ENCODE measurements at places on chromosomes 6 and 20. TPM values are rescaled to one million over a fixed set of nuclear protein-coding genes. Genes with fewer than 3 reads are reported as not detected.

PTK7 gene
- 126 TPM for total RNA-seq

MYCT1 gene
- total RNA-seq: 16.9 TPM

SIRPD gene
- total RNA-seq: not detected

TDRD6 gene
- 1.2 TPM for total RNA-seq

HRH3 gene
- 1.8 TPM for total RNA-seq

CTAGE9 gene
- total RNA-seq: not detected

MYB gene
- 3.9 TPM for total RNA-seq

TRIM15 gene
- total RNA-seq: not detected

DDAH2 gene
- 207 TPM for total RNA-seq

GPX5 gene
- total RNA-seq: not detected

KHDC1L gene
- total RNA-seq: not detected

- no peak overlapping the region for H3K27ac ChIP-seq
- no peaks in the 10 kb centered on the region for H3K4me1 ChIP-seq
- no peak for DNase-seq
- H3K4me3 ChIP-seq: no peak overlapping the region
- H3K27me3 ChIP-seq: no peaks in the 10 kb centered on the region
- H3K36me3 ChIP-seq: no peaks in the 10 kb centered on the region
These were observed 15.0 kb downstream of the ESR1 start for GRCh38 chr6:151822252-151823111.

- H3K27ac ChIP-seq: no peak overlapping the region
- no peak for DNase-seq
- no peak overlapping the region for H3K4me3 ChIP-seq
- no peaks in the 10 kb centered on the region for H3K27me3 ChIP-seq
These were observed 92.1 kb upstream of the GCM1 start for GRCh38 chr6:53240761-53241160.

DNA sequence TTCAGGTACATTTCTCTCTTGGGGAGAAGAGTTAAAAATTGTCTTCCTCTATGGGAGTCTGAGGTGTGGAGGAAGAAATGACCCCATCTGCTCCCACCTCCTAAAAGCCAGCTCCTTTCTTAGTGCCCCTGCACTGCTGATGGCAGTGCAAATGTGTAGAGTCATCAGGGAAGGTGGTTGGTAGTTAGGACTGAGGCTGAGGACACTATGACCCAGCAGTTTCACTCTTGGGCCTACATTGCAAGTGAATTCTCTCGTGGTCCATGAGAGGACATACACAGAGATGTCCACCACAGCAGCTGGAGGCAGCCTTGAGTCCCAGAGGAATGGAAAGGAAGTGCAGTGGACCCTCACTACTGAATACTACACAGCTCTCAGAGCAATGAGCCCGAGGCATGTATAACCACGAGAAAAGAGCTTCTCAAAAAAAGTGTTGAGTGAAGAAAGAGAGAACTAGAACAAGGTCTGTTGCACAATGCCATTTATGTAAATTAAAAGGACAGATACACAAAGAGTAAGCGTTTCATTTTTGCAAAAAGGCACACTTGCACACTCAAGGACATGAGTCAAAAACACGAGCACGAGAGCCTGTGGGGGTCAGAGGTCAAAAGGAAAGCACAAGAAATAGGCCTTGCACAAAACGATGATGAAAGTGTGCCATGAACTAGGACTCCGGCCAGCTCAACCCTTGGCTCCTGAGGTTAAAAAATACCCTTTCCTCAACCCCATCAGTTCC is 308.2 kb upstream of the PRND start:
- DNase-seq: no peak
- no peak overlapping the region for H3K4me3 ChIP-seq
- no peak overlapping the region for H3K27ac ChIP-seq
- H3K4me1 ChIP-seq: no peaks in the 10 kb centered on the region

DNA sequence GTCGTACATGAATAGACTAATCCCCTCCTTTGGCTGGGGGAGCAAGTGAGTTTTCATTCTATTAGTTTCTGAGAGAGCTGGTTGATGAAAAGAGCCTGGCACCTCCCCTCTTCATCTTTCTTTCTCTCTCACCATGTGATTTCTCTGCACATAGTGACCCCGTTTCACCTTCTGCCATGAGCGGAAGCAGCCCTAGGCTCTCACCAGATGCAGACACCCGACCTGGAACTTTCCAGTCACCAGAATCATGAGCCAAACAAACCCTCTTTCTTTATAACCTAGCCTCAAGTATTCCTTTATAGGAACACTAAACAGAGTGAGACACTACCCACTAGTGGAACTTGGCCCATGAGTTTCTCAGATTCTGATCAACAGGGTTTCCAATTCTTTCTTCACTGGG is 16.4 kb downstream of the OTOR start:
- no peak for DNase-seq
- H3K27me3 ChIP-seq: no peaks in the 10 kb centered on the region
- H3K36me3 ChIP-seq: no peaks in the 10 kb centered on the region
- H3K4me1 ChIP-seq: peaks cover 3% of the 10 kb centered on the region
- no peak overlapping the region for H3K4me3 ChIP-seq
- no peak overlapping the region for H3K27ac ChIP-seq

DNA sequence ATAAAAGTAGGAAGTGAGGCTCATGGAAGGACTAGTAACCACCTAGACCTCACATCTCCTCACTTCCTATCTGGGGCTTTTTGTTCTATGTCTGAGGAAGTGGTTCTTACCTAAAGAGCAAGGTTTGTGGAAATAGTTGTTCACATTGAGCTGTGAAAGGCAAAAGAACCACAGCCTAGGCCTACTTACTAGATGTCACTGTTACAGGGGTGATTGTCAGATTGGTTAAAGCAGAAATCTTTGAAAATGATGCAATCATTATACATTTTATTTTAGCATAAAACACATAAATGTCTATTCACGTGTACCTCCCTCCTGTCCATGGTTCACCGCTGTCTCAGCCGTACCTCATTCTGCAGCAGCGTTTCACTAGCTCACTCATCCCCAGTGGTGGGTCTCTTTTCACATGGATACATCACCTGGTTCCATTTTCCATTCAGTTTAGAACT is 268.8 kb downstream of the TMEM242 start:
- DNase-seq: no peak
- H3K4me3 ChIP-seq: no peak overlapping the region
- no peaks in the 10 kb centered on the region for H3K36me3 ChIP-seq
- no peaks in the 10 kb centered on the region for H3K27me3 ChIP-seq

GRCh38 chr6:50608421-50608820 is 104.9 kb upstream of the TFAP2D start:
- no peaks in the 10 kb centered on the region for H3K36me3 ChIP-seq
- no peak overlapping the region for H3K4me3 ChIP-seq
- H3K4me1 ChIP-seq: no peaks in the 10 kb centered on the region
- H3K27me3 ChIP-seq: no peaks in the 10 kb centered on the region
- no peak overlapping the region for H3K27ac ChIP-seq

- H3K4me3 ChIP-seq: peak overlapping the region; percentile 54
- peaks cover 50% of the 10 kb centered on the region for H3K4me1 ChIP-seq
- H3K36me3 ChIP-seq: no peaks in the 10 kb centered on the region
- no peak for DNase-seq
- H3K27me3 ChIP-seq: peaks cover 92% of the 10 kb centered on the region
These were observed 4.5 kb upstream of the FOXC1 start for GRCh38 chr6:1605004-1605892.

GRCh38 chr6:57298741-57299140 is 18.7 kb upstream of the PRIM2 start:
- H3K27ac ChIP-seq: no peak overlapping the region
- H3K4me1 ChIP-seq: no peaks in the 10 kb centered on the region
- DNase-seq: no peak
- no peaks in the 10 kb centered on the region for H3K27me3 ChIP-seq

- no peak overlapping the region for H3K4me3 ChIP-seq
- H3K27ac ChIP-seq: no peak overlapping the region
- no peaks in the 10 kb centered on the region for H3K36me3 ChIP-seq
These were observed 170.3 kb downstream of the TSHZ2 start for GRCh38 chr20:53142225-53143127.

DNA sequence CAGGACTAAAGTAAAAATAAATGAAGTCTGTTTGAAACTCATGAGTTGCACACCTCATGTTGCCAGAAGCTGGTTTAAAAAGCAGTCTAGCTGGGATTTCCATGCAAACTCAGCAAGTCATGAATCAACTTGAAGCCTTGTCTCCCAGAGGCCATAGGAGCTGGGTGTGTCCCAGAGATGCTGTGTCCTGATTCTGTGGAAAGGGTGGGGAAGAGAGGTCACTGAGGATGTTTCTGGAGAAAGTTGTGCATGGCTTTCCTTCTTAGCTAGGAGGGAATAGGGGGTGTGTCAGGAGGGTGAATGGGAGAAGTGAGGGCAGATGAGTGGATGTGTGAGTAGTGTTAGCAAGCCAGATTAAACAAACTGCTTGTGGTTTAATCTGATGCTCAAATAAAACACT is 111.3 kb downstream of the ADAT2 start:
- H3K36me3 ChIP-seq: peaks cover 2% of the 10 kb centered on the region
- H3K27me3 ChIP-seq: no peaks in the 10 kb centered on the region
- no peak overlapping the region for H3K27ac ChIP-seq
- H3K4me3 ChIP-seq: no peak overlapping the region

GRCh38 chr6:7587631-7588100 is 2.3 kb upstream of the SNRNP48 start:
- no peaks in the 10 kb centered on the region for H3K36me3 ChIP-seq
- H3K4me3 ChIP-seq: no peak overlapping the region
- H3K4me1 ChIP-seq: peaks cover 5% of the 10 kb centered on the region
- no peak overlapping the region for H3K27ac ChIP-seq
- no peak for DNase-seq

DNA sequence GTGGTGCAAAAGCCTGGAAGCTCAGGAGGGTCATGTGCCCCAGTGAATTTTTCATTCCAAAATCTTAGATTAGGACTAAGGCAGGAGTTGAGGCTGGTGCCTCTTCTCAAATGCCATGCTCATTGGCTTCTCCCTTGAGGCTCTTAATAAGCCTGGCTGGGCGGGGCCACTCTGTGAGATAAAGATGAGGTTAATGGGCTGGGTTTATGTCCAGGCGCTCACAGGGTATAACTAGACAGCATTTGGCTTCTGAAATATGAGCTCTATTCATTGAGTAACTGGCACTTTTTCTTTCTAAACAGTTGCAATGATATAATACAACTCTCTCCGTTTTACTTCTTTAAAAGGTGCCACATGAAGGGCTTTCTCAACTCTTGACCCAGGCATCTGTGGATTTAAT is 156.3 kb downstream of the SCML4 start:
- no peaks in the 10 kb centered on the region for H3K27me3 ChIP-seq
- no peak overlapping the region for H3K4me3 ChIP-seq
- H3K27ac ChIP-seq: peak overlapping the region; percentile 84

GRCh38 chr6:130744576-130745366 is 82.4 kb upstream of the SMLR1 start:
- DNase-seq: peak; percentile 24
- H3K4me1 ChIP-seq: peaks cover 5% of the 10 kb centered on the region
- H3K4me3 ChIP-seq: no peak overlapping the region
- no peak overlapping the region for H3K27ac ChIP-seq
- H3K27me3 ChIP-seq: no peaks in the 10 kb centered on the region

GRCh38 chr6:128889870-128890269 is 6.9 kb downstream of the LAMA2 start:
- DNase-seq: no peak
- no peak overlapping the region for H3K4me3 ChIP-seq
- no peaks in the 10 kb centered on the region for H3K4me1 ChIP-seq

DNA sequence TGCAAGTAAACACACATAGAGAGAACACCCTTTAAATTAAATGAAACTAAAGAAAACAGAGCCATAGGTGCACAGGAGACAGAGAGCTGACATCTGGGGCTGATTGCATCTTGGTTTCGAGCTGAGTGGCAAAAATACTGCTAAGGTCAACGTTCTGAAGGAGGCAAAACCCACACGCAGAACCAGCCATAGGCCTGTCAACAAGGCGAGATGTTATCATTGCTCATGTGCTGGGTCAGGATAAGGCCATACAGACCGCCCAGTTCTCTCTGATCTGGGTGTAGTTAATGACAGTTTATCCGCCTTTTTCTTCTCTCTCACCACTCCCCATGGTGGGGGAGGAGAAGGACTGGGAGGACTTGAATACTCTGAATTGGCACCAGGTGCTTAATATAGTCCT is 4.5 kb upstream of the FAM110A start:
- H3K4me3 ChIP-seq: no peak overlapping the region
- H3K27ac ChIP-seq: no peak overlapping the region
- no peak for DNase-seq
- peaks cover 4% of the 10 kb centered on the region for H3K4me1 ChIP-seq
- H3K36me3 ChIP-seq: no peaks in the 10 kb centered on the region

GRCh38 chr6:41798901-41799558 is 11.5 kb downstream of the TOMM6 start:
- no peaks in the 10 kb centered on the region for H3K4me1 ChIP-seq
- H3K4me3 ChIP-seq: no peak overlapping the region
- no peaks in the 10 kb centered on the region for H3K27me3 ChIP-seq
- H3K27ac ChIP-seq: no peak overlapping the region
- peaks cover 23% of the 10 kb centered on the region for H3K36me3 ChIP-seq

DNA sequence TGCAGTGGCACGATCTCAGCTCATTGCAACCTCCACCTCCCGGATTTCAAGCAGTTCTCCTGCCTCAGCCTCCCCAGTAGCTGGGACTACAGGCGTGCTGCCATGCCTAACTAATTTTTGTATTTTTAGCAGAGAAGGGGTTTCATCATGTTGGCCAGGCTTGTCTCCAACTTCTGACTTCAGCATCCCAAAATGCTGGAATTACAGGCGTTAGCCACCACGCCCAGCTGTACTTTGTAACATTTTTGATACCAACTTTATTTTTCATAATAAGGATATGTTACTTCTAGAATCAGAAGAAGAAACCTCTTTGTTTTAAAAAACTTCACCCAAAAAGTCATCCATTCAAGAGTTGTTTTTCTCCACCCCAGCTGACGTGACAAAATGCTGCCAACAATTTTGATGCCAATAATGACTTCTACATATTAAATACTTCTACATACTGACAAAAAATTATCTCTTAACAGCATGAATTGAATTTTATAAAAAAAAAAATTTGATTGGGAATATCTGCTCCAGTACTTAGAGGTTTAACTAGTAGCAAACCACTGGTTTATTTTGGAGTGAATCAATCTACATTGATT is 22.5 kb upstream of the PRIM2 start:
- DNase-seq: peak; percentile 55
- no peak overlapping the region for H3K27ac ChIP-seq
- no peak overlapping the region for H3K4me3 ChIP-seq
- no peaks in the 10 kb centered on the region for H3K36me3 ChIP-seq

GRCh38 chr6:114634016-114634415 is 291.2 kb upstream of the HS3ST5 start:
- no peak overlapping the region for H3K4me3 ChIP-seq
- no peaks in the 10 kb centered on the region for H3K36me3 ChIP-seq
- H3K4me1 ChIP-seq: no peaks in the 10 kb centered on the region
- H3K27me3 ChIP-seq: no peaks in the 10 kb centered on the region
- no peak overlapping the region for H3K27ac ChIP-seq
- no peak for DNase-seq

All from spinal cord (tissue), 10 donors.